ENCODE measurements at places on chromosomes 13 and 19.

- DNase-seq, result no peak
These were observed 158.0 kb downstream of the KCTD15 start for GRCh38 chr19:33954686-33955085.

GRCh38 chr19:38434549-38435051 is 1.1 kb downstream of the RYR1 start:
- DNase-seq, result no peak

GRCh38 chr19:39389631-39390414 is 1.1 kb downstream of the PAF1 start:
- no peak for DNase-seq

GRCh38 chr19:10112895-10113591 is 1.6 kb downstream of the P2RY11 start:
- no peak for DNase-seq

GRCh38 chr13:55761986-55762385 is 1378.7 kb upstream of the PRR20A start:
- DNase-seq, result no peak

DNA sequence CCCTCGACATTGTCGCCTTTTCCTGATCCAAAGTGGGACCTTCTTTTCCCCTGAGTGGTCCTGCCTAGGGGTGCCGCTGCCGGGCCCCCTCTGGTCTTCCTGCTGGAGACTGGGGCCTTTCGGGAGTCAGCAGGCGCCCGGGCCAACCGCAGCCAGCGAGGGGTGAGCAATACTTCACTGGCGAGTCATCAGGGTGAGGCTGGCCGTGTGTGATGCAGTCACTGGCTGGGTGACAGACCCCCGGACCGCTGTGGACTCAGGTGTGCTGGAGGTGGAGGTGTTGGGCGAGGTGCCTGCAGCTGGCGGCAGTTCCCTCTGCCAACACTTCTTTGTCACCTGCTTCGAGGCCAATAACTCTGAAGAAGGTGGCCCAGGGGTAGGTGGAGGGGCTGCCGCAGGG is 1.5 kb upstream of the CGB5 start:
- no peak for DNase-seq

Data from activated CD4-positive, CD25-positive, alpha-beta regulatory T cell treated with anti-CD3 and anti-CD28 coated beads, Interleukin-2, amount 50 U/mL, for 16 hours (primary cell).